ENCODE measurements at places on chromosomes 12 and 14.

DNA sequence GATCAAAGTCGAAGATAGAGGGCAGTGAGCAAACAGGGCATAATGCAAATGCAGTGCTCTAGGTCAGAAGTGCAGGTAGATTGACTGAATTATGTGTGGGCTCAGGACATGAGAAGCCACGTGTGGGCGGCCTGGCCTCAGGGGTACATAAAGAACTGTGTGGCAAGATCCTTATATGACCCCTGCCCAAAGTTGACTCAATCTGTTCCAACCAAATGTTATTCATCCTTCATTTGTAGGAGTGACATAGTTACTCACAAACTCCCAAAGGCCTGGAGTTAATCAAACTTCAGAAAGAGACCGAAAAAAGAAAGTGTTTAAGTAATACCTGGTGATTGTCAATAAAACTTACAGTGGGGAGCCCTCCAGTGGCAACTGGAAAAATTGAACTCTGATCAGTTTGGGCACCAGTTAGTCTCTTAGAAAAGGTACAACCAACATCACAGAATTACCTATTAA lies 150.4 kb upstream of the FAR2 start:
- H3K27ac ChIP-seq, result no peak overlapping the region
- DNase-seq, result no peak
- no peaks in the 10 kb centered on the region for H3K36me3 ChIP-seq
- H3K4me1 ChIP-seq, result no peaks in the 10 kb centered on the region
- no peak overlapping the region for H3K4me3 ChIP-seq
- H3K27me3 ChIP-seq, result peaks cover 4% of the 10 kb centered on the region

- DNase-seq, result no peak
- no peak overlapping the region for H3K4me3 ChIP-seq
Observed at GRCh38 chr14:34964977-34965764, 17.6 kb upstream of the SRP54 start.

DNA sequence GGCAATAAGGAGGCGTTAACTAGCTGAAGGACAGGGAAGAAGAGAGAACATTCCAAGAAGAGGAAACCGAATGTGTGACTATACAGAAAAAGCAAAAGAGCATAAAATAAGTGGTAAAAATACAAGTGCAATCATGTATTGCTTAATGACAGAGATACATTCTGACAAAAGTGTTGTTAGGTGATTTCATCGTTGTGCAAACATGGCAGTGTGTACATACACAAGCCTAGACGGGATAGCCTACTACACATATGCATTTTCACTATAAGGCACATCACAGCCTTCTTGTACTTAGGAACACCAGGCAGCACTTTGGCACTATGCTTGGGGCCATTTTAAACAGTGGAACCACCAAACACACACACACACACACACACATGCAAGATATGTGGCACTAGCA lies 299.3 kb downstream of the BCAT1 start:
- H3K36me3 ChIP-seq, result no peaks in the 10 kb centered on the region
- H3K27me3 ChIP-seq, result no peaks in the 10 kb centered on the region
- no peak for DNase-seq

- H3K4me1 ChIP-seq, result no peaks in the 10 kb centered on the region
- H3K36me3 ChIP-seq, result no peaks in the 10 kb centered on the region
- DNase-seq, result no peak
- H3K27ac ChIP-seq, result no peak overlapping the region
Observed at GRCh38 chr12:23356440-23356839, 593.0 kb downstream of the SOX5 start.

- peaks cover 72% of the 10 kb centered on the region for H3K27me3 ChIP-seq
- H3K36me3 ChIP-seq, result no peaks in the 10 kb centered on the region
- peaks cover 4% of the 10 kb centered on the region for H3K4me1 ChIP-seq
- no peak overlapping the region for H3K27ac ChIP-seq
Observed at GRCh38 chr12:114693059-114693531, 9.1 kb upstream of the TBX3 start.

DNA sequence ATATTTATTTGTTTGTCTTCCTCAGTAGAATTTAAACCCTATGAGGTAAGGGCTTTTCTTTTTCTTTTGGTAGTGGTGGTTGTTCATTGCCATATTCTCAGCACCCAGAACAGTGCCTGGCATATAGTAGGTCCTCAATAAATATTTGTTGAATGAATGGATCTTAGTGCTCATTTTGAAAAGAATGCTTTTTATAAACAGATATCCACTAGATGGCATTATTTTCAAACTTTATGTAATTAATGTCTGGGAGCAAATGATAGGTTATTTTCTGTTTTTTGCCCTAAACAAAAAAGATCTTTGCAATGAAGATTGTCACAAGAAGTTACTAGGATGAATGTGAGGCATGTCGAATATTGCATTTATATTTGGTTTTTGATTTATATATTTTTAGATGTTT lies 64.1 kb downstream of the RAD51B start:
- DNase-seq, result no peak
- H3K4me1 ChIP-seq, result peaks cover 6% of the 10 kb centered on the region
- H3K27me3 ChIP-seq, result no peaks in the 10 kb centered on the region
- H3K27ac ChIP-seq, result no peak overlapping the region
- no peak overlapping the region for H3K4me3 ChIP-seq
- H3K36me3 ChIP-seq, result no peaks in the 10 kb centered on the region

DNA sequence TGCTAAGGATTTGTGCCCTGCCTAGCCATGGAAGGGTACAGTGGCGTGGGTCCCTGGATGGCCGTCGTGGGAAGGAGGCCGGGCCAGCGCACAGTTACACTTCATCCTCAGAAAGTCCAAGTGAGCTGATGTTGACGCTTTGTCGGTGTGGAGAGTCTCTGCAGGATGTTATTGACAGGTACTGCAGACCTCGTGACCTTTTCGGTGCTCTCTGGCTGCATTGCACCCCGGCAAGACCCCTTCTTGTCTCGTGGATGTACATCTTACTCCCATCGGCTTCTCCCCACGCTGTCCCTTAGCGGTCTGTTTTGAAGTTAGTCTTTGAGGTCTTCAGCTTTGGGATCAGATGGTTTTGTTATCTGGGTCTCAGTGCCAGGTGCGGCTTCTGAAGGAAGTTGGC lies 78.4 kb downstream of the EP400 start:
- H3K27ac ChIP-seq, result no peak overlapping the region
- H3K27me3 ChIP-seq, result no peaks in the 10 kb centered on the region
- H3K4me3 ChIP-seq, result no peak overlapping the region
- H3K36me3 ChIP-seq, result peaks cover 37% of the 10 kb centered on the region

- H3K4me1 ChIP-seq, result no peaks in the 10 kb centered on the region
- H3K4me3 ChIP-seq, result no peak overlapping the region
- H3K27me3 ChIP-seq, result peaks cover 16% of the 10 kb centered on the region
- DNase-seq, result no peak
- no peak overlapping the region for H3K27ac ChIP-seq
Observed at GRCh38 chr12:131390412-131391334, 320.2 kb upstream of the SFSWAP start.

DNA sequence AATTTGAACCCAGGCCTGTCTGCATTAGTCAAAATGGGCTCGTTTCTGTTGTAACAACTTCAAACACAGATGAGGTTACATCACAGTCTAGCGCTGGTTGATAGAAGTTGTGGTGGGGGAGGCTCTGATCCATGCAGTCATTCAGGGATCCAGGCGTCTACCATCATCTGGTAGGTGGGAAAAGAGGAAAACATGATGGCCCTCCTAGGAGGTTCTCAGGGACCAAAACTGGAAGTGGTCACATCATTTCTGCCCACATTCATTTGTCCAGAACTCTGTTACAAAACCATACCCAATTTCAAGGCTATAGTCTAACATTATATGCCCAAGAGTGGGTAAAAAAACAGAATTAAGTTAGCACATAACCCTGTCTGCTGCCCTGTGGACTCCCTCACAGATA lies 135.1 kb downstream of the PHETA1 start:
- no peak for DNase-seq
- no peak overlapping the region for H3K27ac ChIP-seq
- H3K4me1 ChIP-seq, result no peaks in the 10 kb centered on the region
- peaks cover 50% of the 10 kb centered on the region for H3K27me3 ChIP-seq
- H3K4me3 ChIP-seq, result no peak overlapping the region
- H3K36me3 ChIP-seq, result no peaks in the 10 kb centered on the region

DNA sequence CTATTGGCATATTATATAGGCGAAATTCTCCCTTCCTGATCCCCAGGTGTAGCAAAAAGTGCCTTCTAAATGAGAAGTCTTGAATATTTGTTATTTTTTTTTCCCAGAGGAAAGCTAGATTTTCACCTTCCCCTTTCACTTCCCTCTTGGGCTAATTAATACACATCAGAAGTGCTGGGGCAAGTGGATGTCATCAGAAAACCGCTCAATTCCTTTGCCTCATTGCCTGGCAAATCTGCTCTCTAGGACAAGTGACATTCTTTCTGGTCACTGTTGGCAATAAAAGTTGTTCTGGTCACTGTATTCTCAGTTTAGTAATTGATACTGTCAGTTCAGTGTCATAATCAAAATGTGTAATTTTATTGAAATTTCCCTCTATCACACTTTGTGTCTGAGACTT lies 174.5 kb downstream of the ETNK1 start:
- no peaks in the 10 kb centered on the region for H3K4me1 ChIP-seq
- H3K27me3 ChIP-seq, result no peaks in the 10 kb centered on the region
- H3K27ac ChIP-seq, result no peak overlapping the region
- DNase-seq, result no peak
- no peak overlapping the region for H3K4me3 ChIP-seq

- DNase-seq, result no peak
- no peak overlapping the region for H3K27ac ChIP-seq
- no peaks in the 10 kb centered on the region for H3K36me3 ChIP-seq
- H3K4me3 ChIP-seq, result no peak overlapping the region
- peaks cover 23% of the 10 kb centered on the region for H3K4me1 ChIP-seq
- H3K27me3 ChIP-seq, result no peaks in the 10 kb centered on the region
Observed at GRCh38 chr14:59314953-59315599, 126.6 kb downstream of the DAAM1 start.

- H3K27ac ChIP-seq, result no peak overlapping the region
- H3K36me3 ChIP-seq, result no peaks in the 10 kb centered on the region
- H3K27me3 ChIP-seq, result no peaks in the 10 kb centered on the region
- no peak for DNase-seq
- H3K4me1 ChIP-seq, result no peaks in the 10 kb centered on the region
- H3K4me3 ChIP-seq, result no peak overlapping the region
Observed at GRCh38 chr14:84622357-84622756, 907.6 kb upstream of the FLRT2 start.

GRCh38 chr12:98579347-98579746 lies 14.1 kb upstream of the SLC25A3 start:
- DNase-seq, result no peak
- no peaks in the 10 kb centered on the region for H3K36me3 ChIP-seq
- no peak overlapping the region for H3K4me3 ChIP-seq
- no peaks in the 10 kb centered on the region for H3K4me1 ChIP-seq
- no peaks in the 10 kb centered on the region for H3K27me3 ChIP-seq

- H3K27me3 ChIP-seq, result no peaks in the 10 kb centered on the region
- DNase-seq, result no peak
- H3K4me1 ChIP-seq, result no peaks in the 10 kb centered on the region
- no peak overlapping the region for H3K27ac ChIP-seq
- no peak overlapping the region for H3K4me3 ChIP-seq
Observed at GRCh38 chr12:80576641-80577418, 130.6 kb upstream of the MYF6 start.

DNA sequence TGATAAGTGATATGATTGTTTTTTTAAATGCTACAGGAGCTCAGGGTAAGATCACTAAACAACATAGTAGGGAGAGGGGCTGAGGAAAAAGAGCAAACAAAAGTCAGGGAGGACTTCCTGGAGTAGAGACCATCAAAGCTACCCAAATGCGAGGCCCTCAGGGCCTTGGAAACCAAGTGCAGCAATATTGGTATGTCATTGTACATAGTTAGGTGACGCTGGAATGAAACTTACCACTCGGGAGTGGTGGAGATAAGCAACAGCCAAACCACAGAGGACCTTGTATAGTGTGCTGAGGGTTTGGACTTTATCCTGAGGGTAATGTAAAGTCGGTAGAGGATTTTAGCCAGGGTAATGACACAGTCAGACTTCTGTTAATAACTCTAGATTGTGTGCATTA lies 13.8 kb downstream of the KITLG start:
- no peaks in the 10 kb centered on the region for H3K4me1 ChIP-seq
- no peak for DNase-seq
- no peak overlapping the region for H3K4me3 ChIP-seq

GRCh38 chr12:9796346-9796745 lies 30.9 kb upstream of the KLRF1 start:
- H3K27ac ChIP-seq, result peak overlapping the region; percentile 88
- H3K4me1 ChIP-seq, result peaks cover 49% of the 10 kb centered on the region
- H3K27me3 ChIP-seq, result no peaks in the 10 kb centered on the region
- no peaks in the 10 kb centered on the region for H3K36me3 ChIP-seq

DNA sequence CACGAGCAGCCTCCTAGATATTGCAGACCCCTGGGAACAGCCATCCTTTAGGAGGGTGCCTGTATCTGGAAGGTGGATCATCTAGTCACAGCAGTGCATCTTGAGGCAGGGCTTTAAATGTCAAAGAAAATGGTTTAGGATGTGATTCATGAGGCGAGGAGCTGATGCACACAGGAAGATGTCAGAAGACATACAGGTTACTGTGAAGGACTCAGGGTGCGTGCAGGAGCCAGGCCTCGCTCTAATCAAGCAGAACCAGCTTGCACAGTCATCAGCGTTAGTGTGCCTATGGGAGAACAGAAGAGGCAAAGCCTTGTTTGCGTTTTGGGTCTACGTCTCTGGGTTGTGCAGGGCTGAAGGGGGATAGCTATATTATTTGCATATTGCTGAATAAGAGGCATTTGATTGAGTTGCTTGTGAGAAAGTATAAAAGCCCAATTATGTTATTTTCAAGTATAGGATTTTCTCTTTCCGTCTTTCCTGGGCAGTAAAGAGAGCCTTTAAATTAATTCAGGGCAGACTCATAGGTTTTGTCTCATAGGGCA lies 77.3 kb upstream of the RPH3A start:
- H3K27me3 ChIP-seq, result peaks cover 13% of the 10 kb centered on the region
- no peak for DNase-seq
- no peaks in the 10 kb centered on the region for H3K36me3 ChIP-seq
- H3K27ac ChIP-seq, result peak overlapping the region; percentile 45

DNA sequence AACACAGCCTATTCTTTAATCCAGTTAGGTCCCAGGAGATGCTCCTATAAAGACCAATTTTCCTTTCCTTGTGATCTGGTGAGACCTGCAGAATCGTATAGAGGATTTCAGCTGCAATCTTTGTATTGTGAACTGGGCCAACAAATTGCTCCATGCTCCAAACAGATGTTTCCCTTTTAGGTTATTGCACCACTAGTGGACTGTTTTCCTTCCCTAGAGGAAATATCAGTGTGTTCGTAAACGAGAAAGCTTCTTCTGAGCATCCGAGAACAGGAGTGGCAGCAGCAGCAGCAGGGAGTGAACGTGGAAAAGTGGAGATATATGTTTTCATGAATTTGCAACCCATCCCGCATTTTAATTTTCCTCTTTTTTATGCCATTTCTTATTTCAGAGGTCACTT lies 344.1 kb upstream of the PDE3A start:
- no peaks in the 10 kb centered on the region for H3K4me1 ChIP-seq
- H3K4me3 ChIP-seq, result no peak overlapping the region
- DNase-seq, result no peak
- H3K27ac ChIP-seq, result no peak overlapping the region

DNA sequence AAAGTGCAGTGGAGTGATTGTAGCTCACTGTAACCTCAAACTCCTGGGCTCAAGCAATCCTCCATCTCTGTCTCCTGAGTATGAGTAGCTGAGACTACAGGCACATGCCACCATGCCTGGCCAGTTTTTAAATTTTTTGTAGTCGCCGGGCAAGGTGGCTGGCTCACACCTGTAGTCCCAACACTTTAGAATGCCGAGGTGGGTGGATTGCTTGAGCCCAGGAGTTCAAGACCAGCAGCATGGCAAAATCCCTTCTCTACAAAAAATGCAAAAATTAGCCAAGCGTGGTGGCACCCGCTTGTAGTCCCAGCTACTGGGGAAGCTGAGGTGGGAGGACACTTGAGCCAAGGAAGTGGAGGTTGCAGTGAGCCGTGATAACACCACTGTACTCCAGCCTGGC lies 219.5 kb downstream of the KLHL28 start:
- no peak overlapping the region for H3K4me3 ChIP-seq
- no peaks in the 10 kb centered on the region for H3K4me1 ChIP-seq
- no peak overlapping the region for H3K27ac ChIP-seq

Data from naive B cell (primary cell).